ENCODE measurements at places on chromosomes 3 and 15.

- DNase-seq = no peak
These were observed 69.8 kb upstream of the SLC4A7 start for GRCh38 chr3:27553886-27554540.

- DNase-seq = no peak
These were observed 27.0 kb upstream of the CAPN3 start for GRCh38 chr15:42332331-42332730.

GRCh38 chr3:37520907-37521341 lies 340.8 kb upstream of the CTDSPL start:
- DNase-seq = no peak

GRCh38 chr3:10357095-10357494 lies 36.2 kb upstream of the SEC13 start:
- no peak for DNase-seq

- no peak for DNase-seq
These were observed 36.9 kb upstream of the PCSK6 start for GRCh38 chr15:101526442-101526841.

GRCh38 chr15:90844696-90845095 lies 23.7 kb upstream of the FURIN start:
- no peak for DNase-seq

DNA sequence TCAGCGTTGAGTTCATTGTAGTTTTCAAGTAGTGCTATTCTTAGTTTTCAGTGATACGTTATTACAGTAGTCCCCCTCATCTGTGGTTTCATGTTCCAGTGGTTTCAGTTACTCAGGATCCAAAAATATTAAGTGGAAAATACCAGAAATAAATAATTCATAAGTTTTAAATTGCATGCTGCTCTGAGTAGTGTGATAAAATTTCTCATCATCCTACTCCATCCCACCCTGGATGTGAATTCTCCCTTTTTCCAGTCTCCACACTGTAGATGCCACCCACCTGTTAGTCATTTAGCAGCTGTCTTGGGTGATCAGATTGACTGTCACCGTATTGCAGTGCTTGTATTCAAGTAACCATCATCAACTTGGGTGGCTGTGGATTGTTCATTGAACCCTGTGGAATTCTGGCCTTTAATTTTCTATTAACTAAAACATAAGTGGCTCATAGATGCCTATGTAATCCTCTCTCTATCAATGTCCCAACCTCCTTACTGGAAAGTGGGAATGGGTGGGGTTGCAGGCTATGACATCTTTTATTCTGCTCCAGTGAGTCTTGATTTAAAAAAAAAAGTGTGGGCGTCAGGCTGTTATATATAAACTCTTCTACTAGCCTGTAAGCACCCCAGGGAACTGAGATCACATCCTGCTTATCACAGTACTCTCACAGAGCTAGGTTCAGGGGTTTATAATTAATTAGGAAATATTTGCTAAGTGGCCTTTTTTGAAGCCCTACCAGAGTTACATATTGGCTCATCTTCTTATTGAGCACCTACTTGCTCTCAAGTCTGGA lies 97.5 kb downstream of the CFAP20DC start:
- no peak for DNase-seq

DNA sequence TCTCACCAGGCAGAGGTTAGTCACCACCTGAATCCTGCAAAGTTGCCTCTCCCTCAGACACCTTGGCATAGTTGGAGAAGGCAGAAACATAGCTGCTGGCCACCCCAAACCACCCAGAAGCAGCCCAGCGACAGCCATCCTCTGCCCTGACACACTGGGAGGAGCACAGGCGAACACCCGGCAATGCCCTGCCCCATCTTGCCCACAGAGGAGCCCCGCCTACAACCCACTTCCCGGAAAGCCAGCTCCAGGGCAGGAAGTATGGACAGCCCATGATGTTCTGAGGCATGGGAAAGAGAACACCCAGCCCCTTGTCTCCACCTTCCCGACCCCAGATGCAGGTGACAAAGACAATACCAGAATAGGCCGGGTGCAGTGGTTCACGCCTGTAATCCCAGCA lies 12.6 kb upstream of the SHISA5 start:
- DNase-seq = no peak

- DNase-seq = no peak
These were observed 3.2 kb downstream of the CGNL1 start for GRCh38 chr15:57379487-57379886.

GRCh38 chr3:365268-365667 lies 168.7 kb downstream of the CHL1 start:
- DNase-seq = no peak

DNA sequence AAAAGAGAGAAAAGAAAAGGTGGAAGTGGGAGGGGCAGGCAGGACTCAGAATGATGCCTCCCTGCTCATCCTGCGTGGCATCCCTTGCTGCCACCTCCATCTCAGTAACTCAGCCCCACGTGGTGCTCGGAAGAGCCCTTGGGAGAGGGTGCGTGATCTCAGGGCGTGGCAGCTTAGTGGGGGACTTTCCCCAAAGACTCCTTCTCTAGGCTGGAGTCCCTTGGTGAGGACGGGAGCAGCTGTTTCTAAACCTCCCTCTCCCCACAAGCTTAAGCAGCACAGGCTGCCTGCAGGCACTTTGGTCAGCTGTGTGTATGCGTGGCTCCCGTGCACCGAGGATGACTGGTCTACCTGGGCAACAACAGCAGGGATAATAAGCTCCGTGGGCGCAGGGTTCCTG lies 7.4 kb upstream of the ANPEP start:
- no peak for DNase-seq

All from CMK (cell line).